ENCODE measurements at places on chromosomes 12 and 14. TPM values are rescaled to one million over a fixed set of nuclear protein-coding genes. Genes with fewer than 3 reads are reported as not detected.

The SIVA1 gene
- polyA plus RNA-seq, result 321 TPM

The E2F7 gene
- polyA plus RNA-seq, result 0.04 TPM

The CCDC60 gene
- not detected for polyA plus RNA-seq

The SELPLG gene
- 815 TPM for polyA plus RNA-seq

The GZMH gene
- 1,459 TPM for polyA plus RNA-seq

The TEDC1 gene
- polyA plus RNA-seq, result 11.4 TPM

All from immature natural killer cell (primary cell).